ENCODE measurements at places on chromosomes 4 and X.
A peak's percentile ranks its signal among the peaks of the same experiment; 100 is the strongest.

DNA sequence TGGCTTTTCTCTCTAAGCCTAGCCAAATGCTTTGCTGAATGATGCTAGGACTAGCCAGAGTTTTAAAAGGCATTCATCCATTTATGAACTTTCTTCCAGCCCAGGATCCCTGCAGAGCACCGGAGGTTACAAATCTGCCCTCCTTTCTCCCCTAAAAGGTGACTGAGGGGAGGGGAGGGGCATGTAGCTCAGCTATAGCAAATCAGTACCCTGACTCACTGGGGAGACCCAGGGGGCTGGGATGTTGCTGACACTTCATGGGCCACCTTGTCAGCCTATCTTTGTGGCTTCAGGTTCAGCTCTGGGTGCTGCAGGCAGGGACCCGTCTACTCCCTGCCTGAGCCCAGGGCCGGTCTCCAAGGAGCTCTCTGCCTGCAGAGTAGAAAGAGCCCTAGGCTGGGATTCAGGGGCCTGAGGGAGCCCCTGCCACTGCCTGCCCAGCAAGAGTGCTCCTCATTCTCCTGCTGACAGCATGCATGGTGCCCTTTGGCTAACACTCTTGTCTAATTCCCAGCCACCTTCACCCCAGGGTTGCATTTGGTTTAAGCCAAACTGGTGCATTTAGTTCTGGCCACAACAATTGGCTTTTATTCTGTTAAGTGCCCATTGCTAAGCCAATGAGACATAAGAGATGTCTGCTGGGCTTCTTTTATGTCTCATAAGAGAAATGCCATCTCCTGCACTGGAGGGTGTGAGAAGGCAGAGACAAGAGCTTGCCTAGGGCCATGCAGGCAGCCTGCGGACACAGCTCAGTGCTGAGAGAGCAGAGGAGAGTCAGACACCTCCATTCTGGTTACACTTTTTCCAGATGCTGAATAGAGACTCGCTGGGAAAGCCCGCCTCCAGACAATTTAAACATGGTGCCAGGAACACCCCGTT, 11.9 kb upstream of the UBA6 start:
- DNase-seq: no peak

DNA sequence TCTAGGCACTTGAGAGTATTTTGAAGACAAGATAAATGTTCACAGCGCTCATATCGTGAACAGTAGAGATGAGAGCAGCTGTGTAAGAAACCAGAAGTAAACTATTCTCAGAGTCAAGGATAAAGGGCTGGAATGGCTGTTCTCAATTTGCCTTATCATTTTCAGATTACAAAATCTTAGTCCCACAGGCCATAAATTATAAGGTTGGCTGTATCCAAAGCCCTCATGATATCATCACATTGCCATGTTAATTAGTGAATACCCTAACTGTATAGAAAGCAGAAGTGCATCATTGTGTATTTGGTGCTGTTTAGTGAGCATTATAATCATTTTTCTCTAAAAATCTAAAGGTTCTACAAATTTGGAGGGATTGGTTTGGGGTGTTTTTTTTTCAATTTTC, 168.9 kb upstream of the EDNRA start:
- no peak for DNase-seq

DNA sequence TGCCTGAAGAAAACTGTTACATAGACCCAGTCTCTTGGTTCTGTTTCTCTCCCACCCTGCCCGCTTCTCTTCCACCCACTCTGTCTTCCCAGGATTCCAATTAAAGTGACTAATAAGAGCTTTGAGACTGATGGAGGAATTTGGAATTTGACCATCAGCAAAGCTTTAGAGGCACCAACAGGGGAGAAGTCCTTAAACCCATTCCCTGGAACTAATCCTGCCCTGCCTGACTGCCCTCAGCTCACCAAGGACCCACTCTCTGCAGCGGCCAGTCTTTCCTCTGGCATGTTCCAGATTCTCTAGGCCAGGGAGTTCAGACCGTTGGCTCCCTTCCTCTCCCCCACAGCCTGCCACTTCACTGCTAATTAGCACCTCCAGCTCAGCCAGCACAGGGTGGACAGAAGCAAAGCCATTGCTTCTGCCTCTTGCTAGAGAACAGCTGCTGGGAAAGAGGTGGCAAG, 23.9 kb downstream of the SCD5 start:
- DNase-seq: no peak

GRCh38 chr4:173449380-173449717, 50.4 kb upstream of the SCRG1 start:
- DNase-seq: no peak

DNA sequence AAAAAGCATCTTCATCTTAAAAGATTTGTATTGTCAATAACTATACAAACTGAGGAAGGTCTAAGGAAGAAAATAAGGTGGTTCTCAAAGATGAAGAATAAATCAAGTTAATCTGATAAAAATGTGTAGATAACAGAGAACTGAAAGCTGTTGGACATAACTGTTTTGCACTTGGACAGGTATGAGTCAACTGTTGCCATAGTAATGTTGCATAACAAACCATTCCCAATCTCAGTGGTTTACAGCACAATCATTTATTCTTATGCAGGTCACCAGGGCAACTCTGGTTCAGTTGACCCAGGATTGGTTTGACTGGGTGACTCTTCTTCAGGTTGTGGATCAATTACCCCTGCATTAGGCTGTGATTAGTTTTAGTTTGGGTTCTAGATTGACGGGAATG, 2197.7 kb downstream of the ARAP2 start:
- DNase-seq: no peak

GRCh38 chr4:38782452-38783108, at the start of gene TLR10:
Gene TLR10, minus strand, starts transcription at chr4:38782990. Its CDS starts 7,400 bp downstream, at chr4:38775590.
- peak; percentile 34 for DNase-seq

DNA sequence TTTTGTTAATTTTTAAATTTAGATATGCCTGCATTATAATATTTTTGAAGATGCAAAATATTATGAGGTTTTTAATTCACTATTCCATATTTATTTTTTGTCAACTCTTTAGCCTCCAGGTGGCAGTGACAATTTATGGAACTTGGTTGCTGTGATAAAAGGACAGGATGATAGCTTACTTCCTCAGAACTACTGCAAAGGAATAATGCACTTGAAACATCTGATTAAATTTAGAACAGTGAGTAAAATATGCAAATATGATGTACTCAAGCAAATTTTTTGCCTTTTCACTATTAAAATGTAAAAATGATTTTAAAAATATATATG, 45.1 kb downstream of the SPATA4 start:
- DNase-seq: no peak

GRCh38 chrX:142977128-142977914, 48.4 kb upstream of the SPANXN4 start:
- DNase-seq: no peak

DNA sequence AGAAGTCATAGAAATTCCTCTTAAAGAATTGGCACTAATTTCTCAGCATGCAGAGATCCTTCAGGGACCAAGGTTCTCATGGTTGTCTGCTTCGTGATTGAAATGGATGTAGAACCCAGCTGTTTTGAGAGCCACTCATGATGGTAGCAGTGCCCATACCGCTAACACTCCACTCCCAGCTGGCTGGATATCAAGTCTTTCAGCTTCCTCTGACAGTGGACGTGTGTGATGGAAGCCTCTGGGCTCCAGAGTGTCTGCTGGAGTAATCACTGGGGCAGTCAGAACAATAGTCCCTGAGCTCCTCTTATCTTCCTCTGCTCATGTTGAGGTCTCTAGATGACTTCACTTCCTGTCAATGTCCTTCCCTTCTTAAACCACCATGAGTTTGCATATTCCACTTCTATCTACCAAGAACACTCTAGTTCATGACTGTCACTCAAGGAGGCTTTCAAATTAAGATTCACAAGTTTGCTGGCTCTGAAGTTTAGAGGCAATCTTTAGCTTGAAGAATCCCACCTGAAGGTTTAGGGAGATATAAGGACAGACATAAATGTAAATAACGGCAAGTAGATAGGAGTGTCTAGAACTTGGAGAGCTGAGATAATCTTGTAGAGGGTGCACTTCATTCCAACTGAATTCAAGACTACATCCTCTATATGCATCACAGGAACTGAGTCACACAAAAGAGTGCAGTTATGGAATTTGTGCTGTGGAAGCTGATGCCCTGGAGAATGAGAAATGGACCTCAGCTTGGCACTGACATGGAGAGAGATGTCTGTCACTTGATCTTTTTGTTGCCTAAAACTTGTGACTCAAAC, 64.5 kb upstream of the WDR1 start:
- DNase-seq: peak; percentile 24

GRCh38 chr4:38119668-38120385, 159.6 kb downstream of the PTTG2 start:
- no peak for DNase-seq

GRCh38 chr4:8152865-8153257, 5.8 kb downstream of the ABLIM2 start:
- no peak for DNase-seq

- no peak for DNase-seq
These were observed 25.7 kb upstream of the VCX2 start for GRCh38 chrX:8196776-8197175.

GRCh38 chr4:126772662-126773061, 860.1 kb upstream of the INTU start:
- DNase-seq: no peak

DNA sequence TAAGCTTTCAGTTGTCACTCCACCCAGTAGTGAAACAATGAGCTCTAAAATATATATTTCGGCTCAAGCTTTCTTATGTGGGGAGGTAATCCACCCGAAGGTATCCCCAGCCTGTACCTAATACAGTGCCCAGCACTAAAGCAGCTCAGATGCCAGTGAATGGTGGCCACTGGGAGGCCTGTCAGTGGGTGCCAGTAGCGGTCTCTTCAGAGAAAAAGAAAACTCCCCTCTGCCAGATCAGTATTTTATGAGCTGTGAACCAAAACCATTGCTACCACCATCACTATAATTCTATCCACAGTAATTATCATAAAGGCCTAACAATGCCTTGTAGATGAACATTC, 835 bp upstream of the NFKB1 start:
- peak; percentile 38 for DNase-seq

DNA sequence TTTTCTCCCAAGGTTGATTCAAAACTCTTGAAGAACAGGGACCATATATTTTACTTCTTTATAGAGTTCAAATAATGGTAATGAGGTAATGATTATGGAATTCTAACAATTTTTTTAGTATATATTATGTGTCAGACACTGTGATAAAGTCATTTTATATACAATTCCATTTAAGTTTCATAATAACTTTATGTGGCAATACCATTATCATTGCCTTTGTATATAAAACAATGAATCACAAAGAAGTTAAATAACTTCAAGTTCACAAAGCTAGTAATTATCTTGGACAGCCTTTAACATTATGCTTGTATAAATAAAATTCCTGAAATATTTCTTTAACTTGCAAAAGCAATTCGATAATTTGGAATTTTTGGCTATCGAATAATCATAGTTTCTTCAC, 20.6 kb downstream of the MAGEC1 start:
- DNase-seq: no peak

- DNase-seq: no peak
These were observed 56.8 kb upstream of the ALG13 start for GRCh38 chrX:111624169-111624568.

GRCh38 chr4:152454398-152455011, 81.4 kb downstream of the FBXW7 start:
- DNase-seq: peak; percentile 9

All from DMS79 treated with DMSO at 0.1 percent for 48 hours (cell line).